ENCODE measurements at places on chromosomes 11 and 22.

DNA sequence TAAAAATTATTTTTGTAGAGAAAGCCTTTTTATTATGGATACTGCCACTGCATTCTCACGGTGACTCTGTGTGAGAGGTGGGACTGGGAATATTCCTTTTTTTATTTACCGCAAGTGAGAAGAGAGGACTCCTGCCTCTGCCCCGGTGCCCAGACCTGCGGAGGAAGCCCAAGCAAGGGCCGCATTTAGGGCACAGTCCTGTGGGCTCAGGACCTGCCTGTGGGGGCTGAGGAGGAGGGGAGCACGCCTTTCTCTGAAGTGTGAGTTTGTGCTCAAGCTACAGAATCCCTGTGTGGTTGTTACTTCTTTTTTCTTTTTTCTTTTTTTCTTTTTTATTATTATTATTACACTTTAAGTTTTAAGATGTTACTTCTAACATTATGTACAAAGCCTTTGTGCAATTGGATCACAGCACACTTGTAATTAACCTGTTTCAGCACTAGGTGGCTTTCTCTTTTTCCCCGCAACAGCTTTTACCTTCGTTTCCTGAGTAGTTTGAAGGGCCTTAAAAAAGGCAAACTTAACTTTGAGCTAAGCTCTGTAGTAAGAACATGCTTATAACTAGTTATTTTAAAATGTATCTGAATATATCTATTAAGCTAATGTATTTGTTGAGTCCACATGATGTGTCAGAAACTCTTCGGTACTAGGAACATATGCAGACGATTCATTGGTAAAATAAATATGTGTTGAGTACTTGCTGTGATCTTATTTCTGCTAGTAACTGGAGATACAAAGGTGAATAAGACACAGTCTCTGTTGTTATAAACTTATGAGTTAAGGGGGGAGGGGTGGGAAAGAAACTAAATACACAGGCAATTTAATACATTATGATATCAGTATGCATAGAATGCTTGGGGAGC, 18.3 kb downstream of the AMOTL1 start:
- H3K4me1 ChIP-seq = no peaks in the 10 kb centered on the region
- H3K4me3 ChIP-seq = no peak overlapping the region
- no peak for DNase-seq
- H3K27ac ChIP-seq = no peak overlapping the region
- no peaks in the 10 kb centered on the region for H3K36me3 ChIP-seq

DNA sequence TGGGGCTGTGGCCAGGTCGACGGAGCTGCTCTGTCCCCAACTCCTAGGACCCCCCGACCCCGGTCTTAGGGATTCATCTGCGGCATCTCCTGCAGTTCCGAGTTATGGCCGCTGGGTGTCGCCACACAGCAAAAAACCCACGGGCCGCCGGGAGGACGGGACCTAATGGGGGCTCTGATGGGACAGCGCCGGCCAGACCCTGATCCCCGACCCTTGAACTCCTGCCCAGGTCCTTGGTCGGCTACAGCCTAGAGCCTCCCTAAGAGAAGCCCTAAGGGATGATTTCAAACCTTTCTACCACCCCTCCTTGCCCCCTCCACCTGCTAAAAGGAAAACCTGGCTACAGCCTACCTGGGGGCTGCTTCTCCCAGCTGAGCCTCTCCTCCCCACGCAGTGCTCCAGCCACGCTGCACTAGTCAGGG, 30.8 kb upstream of the LRRC10B start:
- H3K4me1 ChIP-seq = peaks cover 15% of the 10 kb centered on the region
- peaks cover 2% of the 10 kb centered on the region for H3K27me3 ChIP-seq
- no peak overlapping the region for H3K27ac ChIP-seq

GRCh38 chr11:111834432-111835163, 36.8 kb downstream of the ALG9 start:
- H3K27me3 ChIP-seq = no peaks in the 10 kb centered on the region
- no peak overlapping the region for H3K27ac ChIP-seq
- H3K36me3 ChIP-seq = peaks cover 30% of the 10 kb centered on the region

DNA sequence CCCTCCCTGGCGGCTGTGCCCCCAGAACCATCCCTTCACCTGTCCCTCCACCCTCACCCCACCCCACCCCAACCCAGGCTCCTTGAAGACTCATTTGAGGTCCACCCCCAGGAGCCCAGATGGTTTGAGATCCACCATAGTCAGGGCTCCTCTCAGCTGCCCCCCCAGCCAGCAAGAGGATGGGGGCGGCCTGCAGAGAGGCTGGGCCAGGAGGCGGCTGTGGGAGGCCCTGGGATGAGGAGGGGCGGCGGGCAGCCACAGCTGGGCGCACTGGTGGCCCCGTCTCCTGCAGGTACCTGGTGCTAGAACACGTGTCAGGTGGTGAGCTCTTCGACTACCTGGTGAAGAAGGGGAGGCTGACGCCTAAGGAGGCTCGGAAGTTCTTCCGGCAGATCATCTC, 46.1 kb downstream of the MOB2 start:
- H3K36me3 ChIP-seq = no peaks in the 10 kb centered on the region
- H3K4me1 ChIP-seq = no peaks in the 10 kb centered on the region
- DNase-seq = no peak
- no peak overlapping the region for H3K27ac ChIP-seq

DNA sequence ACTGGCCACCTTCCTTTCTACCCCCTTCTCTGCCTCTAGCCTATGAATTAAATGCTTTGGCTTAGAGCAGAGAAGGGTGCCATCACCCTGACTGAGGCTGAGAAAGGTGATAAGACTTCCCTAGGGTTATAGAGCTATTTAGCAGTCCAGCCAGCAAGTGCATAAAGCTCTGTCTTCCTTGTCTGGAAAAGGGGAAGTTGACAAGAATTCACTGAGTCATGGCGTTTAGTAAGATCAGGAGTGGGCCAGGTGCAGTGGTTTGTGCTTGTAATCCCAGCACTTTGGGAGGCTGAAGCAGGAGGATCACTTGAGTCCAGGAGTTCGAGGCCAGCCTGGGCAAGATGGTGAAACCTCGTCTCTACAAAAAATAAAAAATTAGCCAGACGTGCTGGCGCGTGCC, 63.1 kb downstream of the LHFPL7 start:
- DNase-seq = no peak
- no peaks in the 10 kb centered on the region for H3K36me3 ChIP-seq
- H3K27me3 ChIP-seq = no peaks in the 10 kb centered on the region
- H3K4me1 ChIP-seq = no peaks in the 10 kb centered on the region
- no peak overlapping the region for H3K4me3 ChIP-seq

DNA sequence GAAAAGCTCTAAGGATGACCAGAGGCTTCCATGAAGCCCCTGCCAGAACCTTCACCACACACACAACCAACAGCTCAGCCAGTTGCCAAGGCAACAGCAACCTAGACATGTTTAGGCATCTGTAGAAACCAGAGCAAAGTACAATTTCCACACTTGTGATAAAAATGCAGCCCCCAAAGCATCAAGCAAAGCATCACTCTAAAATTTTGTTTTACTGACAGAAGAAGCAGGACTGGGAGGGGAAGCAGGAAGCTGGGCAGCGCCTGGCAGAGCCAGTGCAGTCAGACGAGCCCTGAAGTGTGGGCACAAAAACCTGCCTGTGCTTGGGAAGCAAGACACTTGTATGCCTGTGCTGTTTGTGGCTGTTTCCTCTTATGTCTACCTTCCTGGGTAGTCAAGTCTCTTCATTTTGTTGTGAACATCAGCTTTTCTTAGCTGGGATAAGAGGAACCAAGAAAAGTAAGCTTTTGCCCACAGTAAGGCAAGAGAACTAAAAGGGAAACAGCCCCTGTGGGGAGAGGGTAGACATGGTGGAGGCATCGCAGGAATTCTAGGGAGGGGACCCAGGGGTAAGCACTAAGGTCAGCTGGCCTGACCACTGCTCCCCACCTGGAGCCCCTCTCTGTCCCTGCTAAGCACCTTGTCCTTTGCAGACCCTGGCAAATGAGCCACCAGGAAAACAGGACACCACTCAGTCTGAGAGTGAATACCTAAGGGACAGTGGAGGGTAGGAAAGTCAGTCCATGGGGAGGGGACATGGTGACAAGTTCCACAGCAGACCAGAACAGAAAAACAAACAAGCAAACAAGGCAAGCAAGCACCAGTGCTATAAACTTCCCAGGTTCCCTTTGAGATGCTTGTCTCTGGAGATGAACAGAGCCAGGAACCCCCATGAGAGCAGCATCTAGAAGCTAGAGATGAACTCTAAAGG, 13.4 kb downstream of the PACSIN2 start:
- DNase-seq = peak; percentile 50
- peaks cover 5% of the 10 kb centered on the region for H3K36me3 ChIP-seq
- H3K4me3 ChIP-seq = no peak overlapping the region
- H3K27ac ChIP-seq = peak overlapping the region; percentile 78

DNA sequence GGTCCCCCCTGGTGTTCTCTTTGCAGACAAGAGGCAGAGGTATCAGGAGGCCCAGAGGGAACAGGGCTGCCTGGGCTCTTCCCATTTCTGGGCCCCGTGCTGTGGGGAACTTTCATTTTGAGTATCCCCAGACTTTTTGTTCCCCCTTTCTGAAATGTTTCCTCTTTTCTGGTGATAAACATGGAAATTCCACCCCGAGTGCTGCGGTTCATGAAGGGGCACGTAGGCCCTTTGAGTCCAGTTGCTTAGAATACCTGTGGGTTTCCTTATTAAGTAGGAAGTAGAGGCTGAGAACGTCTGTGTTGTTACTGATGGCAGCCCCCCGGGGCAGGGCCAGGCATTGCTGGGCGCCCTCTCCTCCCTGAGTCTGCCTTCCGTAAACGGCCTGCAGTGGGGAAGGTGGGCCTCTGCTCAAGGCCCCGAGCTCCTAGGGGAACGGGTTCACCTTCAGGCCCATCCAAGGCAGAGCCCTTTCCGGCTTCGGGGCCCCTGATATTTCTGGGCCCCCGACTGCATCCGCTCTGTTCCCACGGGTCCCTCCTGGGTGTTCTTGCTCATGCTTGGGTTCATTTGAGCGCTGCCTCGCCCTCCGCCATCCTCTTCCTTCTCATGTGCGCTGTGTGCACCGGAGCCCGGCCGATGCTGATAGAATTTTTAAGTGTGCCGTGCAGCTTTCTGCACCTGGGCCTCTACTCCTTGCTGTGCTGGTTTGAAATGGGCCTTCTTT, 12.0 kb downstream of the TBC1D22A start:
- peak; percentile 51 for DNase-seq
- H3K36me3 ChIP-seq = peaks cover 30% of the 10 kb centered on the region
- H3K27ac ChIP-seq = peak overlapping the region; percentile 60
- H3K27me3 ChIP-seq = no peaks in the 10 kb centered on the region
- H3K4me1 ChIP-seq = peaks cover 73% of the 10 kb centered on the region
- H3K4me3 ChIP-seq = peak overlapping the region; percentile 69

DNA sequence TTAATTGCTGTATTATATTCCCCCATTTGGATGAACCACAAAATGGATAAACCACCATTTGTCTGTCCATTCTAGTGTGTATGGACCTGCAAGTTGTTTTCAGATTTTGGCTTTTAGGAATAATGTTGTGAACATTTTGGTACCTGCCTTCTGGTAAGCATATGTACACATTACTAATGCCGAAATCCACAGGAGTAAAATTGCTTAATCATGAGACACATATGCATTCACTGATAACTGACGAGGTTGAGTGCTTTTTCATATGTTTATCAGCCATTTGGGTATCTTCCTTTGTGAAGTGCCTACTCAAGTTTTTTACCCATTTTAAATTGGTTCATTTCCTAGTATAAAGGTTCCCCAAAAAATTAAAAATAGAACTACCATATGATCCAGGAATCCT, 34.2 kb downstream of the OSBP2 start:
- H3K4me1 ChIP-seq = no peaks in the 10 kb centered on the region
- no peaks in the 10 kb centered on the region for H3K36me3 ChIP-seq
- no peaks in the 10 kb centered on the region for H3K27me3 ChIP-seq
- no peak overlapping the region for H3K27ac ChIP-seq

GRCh38 chr11:11046781-11047180, 188.9 kb upstream of the ZBED5 start:
- no peak overlapping the region for H3K4me3 ChIP-seq
- no peaks in the 10 kb centered on the region for H3K4me1 ChIP-seq
- H3K27ac ChIP-seq = no peak overlapping the region
- no peaks in the 10 kb centered on the region for H3K36me3 ChIP-seq

DNA sequence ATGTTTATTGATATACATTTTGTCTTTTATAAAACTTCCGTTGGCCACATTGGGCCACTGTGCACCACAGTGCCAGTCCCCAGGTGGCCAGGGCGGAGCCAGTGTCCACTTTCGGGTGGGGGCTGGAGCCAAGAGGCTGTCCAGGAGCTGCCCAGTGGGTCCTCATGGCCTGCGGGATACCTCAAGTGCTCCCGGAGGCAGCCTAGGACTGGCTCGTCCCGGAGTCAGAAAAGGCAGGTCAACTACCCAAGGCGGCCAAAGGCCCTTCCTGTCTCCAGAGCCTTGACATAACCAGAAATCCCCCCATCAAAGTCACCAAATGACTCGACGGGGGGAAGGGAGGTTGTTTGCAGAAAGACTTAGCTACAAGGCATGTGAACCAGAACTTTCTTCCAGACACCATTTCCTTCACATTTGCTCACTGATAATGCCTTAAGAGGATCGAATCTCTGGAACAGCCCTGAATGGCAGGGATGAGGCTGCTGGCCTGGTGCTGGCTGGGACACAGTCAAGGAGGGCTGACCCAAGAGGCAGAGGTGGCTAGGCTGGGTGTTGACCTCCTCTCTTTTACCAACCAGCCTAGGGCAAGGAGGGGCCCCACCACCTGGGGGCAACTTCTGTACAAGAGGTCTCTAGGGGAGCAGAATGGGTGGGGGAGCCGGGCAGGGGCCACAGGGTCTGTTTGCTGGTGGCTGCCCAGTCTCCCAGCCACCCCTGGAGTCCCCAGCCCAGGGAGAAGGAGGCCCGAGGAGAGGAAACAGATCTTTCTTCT, 8.4 kb downstream of the MRGPRF start:
- no peaks in the 10 kb centered on the region for H3K4me1 ChIP-seq
- no peak overlapping the region for H3K4me3 ChIP-seq
- DNase-seq = no peak
- H3K27me3 ChIP-seq = no peaks in the 10 kb centered on the region
- H3K36me3 ChIP-seq = no peaks in the 10 kb centered on the region

GRCh38 chr11:119729951-119730613, 1.1 kb upstream of the NECTIN1 start:
- H3K36me3 ChIP-seq = no peaks in the 10 kb centered on the region
- DNase-seq = peak; percentile 8
- H3K4me3 ChIP-seq = peak overlapping the region; percentile 56
- H3K4me1 ChIP-seq = peaks cover 8% of the 10 kb centered on the region
- no peak overlapping the region for H3K27ac ChIP-seq
- H3K27me3 ChIP-seq = peaks cover 26% of the 10 kb centered on the region

DNA sequence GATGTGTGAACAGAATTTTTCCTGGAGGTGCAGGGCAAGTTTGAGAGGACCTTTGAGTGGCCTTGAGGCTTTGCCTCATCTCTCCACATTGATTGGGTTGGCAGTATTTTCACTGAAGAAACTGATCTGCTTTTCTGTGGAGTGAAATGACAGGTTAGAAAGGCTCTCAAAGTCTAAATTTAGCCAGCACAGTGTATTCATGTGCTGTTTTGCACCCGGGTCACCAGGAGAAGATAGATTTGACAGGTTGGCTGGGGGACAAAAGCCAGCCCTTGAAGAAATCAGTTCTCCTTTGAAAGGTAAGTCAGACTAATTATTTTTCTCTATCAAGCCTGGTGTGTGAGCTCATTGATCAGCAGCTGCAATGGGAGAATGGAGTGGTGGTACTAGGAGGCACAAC, 152.9 kb downstream of the DBX1 start:
- H3K27me3 ChIP-seq = peaks cover 10% of the 10 kb centered on the region
- no peaks in the 10 kb centered on the region for H3K36me3 ChIP-seq
